ENCODE measurements at places on chromosomes 16 and 17.

DNA sequence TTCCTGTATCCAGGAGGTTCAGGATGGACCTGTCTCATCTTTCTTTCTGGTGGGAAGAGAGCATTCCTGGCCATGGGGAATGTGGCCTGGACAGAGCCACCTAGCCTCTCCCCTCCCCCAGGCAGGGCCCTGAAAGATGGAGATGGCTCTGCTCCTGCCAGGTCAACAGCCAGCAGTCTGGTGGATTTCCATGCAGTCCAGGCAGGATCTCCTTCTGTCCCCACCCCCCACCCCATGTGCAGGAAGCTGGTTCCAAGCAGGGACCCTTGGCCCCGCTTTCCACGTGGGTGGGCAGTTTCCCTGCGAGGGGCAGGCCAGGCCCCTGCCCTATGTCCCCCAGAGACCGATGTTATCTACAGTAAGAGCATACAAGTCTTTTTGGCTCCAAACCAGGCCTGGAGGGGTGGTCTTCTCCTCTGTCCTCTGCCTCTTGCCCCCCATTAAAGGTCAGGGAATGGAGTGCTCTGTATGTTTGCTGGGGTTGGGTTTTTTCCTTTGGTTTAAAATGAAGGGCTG is 240.5 kb downstream of the SEC14L1 start:
- no peak for DNase-seq

GRCh38 chr16:80015566-80015965 is 415.0 kb upstream of the MAF start:
- DNase-seq = no peak

DNA sequence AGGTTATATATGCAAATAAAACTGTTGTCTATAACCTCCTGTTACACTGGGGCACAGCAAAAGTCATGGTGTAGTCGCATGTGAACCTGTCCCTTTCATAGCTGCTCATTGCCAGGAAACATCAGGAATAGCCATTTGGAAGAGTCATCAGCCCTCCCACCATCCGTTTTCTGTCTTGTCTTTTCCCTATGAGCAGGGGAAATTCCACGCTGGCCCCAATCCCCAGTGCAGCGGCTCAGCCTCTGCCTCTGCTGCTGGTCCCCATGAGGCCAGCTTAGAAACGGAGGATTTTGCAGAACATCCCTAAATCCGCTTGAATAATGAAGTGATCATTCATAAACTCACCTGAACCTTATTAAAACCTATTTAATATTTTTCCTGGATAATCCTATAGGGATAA is 10.5 kb downstream of the MAPT start:
- DNase-seq = no peak

GRCh38 chr17:80053102-80053501 is 16.7 kb downstream of the CCDC40 start:
- DNase-seq = no peak

- no peak for DNase-seq
These were observed 19.7 kb downstream of the BAHCC1 start for GRCh38 chr17:81414756-81415516.

DNA sequence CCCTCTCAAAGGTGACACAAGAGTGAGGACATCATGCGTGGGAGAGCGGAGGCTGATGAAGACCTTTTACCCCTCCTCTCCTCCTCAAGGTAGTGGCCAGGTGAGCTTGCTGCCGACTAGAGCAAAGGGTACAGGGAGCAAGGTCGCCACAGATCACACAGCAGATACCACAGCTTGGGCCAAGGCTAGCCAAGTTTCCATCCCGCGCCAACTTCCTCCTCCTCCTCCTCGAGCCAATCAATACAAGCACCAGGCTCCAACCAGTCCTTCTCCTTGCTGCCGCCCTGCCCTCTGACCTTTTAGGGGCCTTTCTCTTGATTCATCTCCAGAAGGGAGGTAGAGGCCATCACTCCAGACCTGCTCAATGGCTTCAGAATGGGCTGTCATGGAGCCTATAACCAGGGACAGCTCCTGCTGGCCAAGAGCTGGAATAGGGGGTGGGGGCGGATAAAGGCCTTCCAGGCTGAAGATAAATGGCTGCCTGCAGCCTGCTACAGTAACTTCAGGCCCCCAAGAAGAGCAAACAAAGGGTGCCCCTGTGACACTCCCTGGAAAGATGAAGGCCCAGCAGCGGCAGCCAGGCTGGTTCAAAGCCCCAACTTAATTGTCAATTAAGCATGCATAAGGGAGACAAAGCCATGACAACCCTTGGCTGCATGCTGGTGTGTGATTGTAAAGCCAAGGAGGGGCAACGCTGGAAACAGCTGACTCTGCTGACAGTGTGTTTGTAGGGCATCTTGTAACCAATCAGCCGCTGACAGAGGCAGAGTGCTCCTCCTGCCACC is 17.8 kb downstream of the HNF1B start:
- DNase-seq = no peak

DNA sequence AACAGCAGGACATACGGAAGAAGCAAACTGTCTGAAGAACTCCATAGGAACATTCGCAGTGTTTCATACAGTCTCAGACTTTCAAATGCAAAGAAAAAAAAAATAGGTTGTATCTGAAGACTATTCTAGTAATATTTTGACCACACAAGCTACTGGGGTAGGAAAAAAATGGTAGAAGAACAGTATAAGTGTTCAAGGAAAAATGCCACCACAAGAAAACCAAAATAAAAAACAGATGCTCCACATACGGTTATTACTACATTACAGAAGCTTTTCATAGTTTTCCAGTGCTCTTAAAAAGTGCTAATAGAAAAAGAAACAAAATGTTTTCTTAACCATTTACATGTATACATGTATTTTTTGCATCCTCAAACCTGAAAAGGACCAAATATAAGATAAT is 3.7 kb downstream of the NCOR1 start:
- DNase-seq = no peak

DNA sequence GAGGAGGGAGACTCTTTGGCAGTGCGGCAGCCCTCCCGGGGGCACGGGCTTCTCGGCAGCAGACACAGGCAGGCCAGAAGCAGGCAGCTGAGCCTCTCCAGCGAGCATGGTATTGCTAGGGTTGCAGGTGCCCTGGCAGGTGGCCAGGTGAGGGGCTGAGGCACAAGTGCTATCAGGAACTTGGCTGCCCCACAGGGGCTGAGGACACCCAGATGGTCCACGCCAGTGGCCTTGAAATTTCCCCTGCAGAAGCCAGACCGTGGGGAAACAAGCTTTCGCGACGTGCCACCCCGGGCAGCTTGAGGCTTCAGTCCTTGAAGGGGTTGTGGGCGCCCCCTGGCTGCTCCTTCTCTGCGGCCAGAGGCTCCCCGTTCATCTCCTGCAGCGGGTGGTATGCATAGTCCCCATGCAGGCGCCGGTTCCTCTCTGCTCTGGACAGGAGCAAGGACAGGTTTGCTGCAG is 8.5 kb downstream of the NAGPA start:
- peak; percentile 21 for DNase-seq

GRCh38 chr17:12597895-12598294 is 67.8 kb upstream of the MYOCD start:
- no peak for DNase-seq

- no peak for DNase-seq
These were observed 49.3 kb upstream of the BCO1 start for GRCh38 chr16:81189100-81189664.

DNA sequence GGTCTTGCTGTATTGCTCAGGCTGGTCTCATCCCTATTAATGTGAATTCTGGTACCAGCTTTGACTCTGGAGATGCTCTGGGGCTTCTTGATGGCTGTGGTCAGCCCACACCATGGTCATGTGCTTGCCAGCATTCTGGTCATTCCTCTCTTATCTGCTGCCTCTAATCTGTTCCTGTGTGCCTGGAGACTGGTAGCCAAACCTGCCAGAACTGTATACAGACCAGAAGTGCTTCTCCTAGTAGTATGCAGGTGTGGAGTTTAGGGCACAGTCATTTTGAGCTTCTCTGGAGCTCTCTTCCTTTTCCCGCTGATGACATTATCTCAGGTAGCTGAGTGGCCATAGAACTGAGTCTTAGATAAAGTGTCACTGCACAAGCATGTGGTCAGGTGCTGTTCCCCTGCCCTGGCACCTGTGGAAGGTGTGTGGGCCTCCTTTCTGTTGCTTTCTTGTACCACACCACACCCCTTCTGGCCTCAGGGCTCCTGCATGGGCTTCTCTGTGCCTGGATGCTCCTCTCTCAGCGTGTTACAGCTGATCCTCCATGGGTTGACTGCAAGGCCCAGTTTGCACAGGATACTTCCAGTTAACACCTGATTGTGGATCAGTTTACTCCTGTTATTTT is 162.7 kb downstream of the SPECC1 start:
- no peak for DNase-seq
